ENCODE measurements at places on chromosomes 16 and 17.

DNA sequence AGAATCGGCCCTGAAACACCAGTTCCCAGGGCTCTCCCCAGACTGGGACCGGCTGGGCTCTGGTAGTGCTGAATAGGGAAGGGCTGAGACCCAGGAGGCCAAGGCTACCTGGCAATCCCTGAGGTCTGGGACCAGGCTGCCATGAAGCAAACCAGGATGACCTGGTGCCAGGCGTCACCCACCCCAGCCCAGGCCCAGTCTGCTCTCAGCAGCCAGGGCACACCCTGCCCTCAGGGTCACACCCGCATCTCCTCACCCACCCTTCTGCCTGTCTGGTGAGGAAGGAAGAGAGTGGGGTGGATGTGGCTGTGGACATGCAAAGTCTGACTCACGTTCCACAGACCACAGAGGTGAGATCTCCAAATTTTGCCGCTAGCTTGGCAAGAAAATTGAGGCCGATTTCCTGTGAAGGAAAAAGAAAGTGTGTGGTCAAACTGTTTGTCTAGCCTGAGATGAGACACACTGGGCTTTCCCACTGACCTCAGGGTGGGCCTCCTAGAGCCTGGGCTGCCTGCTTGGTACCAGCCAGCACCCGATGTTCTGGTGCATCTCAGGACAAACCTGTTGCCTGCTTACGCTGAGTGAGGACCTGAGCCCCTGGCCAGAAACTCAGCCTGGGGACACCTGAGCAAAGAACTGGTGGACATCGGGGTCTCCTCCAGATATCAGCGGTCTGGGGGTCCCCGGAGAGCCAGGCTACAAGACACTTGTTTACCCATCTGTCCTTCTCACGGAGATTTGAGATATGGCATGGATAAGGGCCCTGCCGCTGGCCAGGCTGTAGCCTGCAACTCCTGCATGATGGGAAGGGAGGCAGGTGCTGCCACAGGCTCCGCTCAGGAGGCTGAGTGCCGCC, 6.3 kb upstream of the RAB37 start:
- DNase-seq, result no peak

DNA sequence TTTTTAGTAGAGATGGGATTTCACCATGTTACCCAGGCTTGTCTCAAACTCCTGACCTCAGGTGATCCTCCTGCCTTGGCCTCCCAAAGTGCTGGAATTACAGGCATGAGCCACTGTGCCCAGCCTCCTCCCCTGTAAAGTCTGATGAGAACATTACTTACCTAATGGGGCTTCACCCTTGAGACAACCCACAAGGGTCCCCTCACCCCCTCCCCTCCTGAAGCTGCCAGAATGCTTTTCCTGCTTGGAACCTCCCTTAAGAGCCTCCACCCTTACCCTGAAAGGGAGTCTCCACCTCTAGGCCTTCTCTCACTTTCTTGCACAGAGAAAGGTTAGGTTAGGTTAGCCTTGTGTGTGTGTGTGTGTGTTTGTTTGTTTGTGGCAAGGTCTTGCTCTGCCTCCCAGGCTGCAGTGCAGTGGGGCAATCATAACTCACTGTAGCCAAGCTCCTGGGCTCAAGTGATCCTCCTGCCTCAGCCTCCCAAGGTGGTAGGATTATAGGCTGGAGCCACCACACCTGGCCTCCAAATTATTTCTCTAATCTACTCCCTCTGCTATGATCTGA, 8.9 kb downstream of the SLC5A11 start:
- DNase-seq, result no peak

GRCh38 chr16:84916850-84917249, 94.5 kb downstream of the ZDHHC7 start:
- DNase-seq, result no peak

- peak; percentile 93 for DNase-seq
Measured at GRCh38 chr16:11354733-11355574, 9.7 kb downstream of the RMI2 start.

DNA sequence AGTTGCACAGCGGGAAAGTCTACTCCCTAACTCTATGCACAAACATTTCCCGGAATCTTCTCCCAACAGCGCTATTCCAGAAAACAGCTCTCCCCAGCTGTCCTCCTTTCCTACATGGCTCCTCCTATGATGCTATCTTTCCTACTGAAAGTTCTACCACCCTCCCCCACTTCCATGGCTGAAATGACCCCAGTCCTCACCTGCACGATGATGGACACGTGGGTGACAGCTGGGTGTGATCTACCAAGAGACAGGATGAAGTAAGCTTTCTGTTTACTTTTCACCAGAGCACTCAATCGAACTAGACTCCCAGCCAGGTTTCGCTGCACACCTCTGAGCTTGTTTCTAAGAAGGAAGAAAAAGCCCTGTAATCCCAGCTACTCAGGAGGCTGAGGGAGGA, 10.7 kb downstream of the CTC1 start:
- no peak for DNase-seq

GRCh38 chr16:67718668-67719047, 458 bp downstream of the GFOD2 start:
- DNase-seq, result no peak

DNA sequence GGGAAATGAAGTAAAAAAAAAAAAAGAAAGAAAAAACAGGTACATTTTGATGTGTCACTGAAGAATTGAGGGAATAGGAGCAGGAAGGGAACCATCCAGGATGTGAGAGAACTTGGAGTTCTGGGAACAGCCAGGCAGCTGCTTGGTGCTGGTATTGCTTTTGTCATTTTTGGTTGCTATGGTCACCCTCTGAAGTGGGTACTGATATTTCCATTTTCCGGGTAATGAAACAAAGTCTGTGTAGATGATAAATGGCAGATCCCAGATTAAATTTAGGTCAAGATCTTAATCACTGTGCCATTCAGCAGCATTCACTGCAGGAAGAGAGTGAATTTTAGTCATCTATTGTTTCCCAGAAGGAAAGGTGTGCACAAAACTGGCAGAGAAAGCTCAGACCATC, 93.6 kb downstream of the ABCA8 start:
- DNase-seq, result no peak

DNA sequence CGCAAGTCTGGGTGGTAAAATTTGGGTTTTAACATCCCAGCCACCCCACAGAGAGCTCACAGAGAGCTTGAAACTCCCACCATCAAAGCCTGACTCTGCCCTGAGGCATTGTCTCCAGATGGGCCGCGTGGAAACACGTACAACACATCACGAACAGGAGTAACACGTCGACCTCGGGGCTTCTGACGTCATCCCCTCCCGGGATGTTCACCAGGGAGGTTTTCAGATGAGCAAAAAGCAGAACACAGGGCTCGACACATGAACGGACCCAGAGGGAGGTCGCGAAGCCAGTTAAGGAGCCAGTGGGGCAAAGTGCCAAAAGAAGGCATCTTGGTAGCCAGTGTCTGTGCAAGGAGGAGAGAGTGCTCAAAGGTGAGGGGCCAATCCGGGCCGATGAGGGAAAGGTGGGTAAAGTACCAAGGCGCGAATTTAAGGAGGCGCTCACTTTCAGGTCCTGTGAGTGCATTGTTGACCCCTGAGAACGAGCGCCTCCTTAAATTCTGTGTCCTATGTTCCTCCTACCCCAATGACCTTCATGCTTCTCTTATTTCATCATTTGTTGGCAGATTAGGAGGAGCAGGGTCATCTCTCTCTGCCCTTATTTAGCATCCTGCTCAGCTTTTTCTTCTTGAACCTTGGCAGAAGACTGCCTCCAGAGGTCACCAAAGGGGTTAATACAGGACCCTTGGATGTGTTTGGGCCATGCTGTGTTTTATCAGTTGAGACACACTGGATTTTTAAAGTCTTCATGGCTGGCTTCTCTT, 5.6 kb downstream of the RCVRN start:
- no peak for DNase-seq
